ENCODE measurements at places on chromosomes 3 and 15.

- no peak for DNase-seq
Measured at GRCh38 chr15:70262591-70263274, 165.0 kb upstream of the TLE3 start.

DNA sequence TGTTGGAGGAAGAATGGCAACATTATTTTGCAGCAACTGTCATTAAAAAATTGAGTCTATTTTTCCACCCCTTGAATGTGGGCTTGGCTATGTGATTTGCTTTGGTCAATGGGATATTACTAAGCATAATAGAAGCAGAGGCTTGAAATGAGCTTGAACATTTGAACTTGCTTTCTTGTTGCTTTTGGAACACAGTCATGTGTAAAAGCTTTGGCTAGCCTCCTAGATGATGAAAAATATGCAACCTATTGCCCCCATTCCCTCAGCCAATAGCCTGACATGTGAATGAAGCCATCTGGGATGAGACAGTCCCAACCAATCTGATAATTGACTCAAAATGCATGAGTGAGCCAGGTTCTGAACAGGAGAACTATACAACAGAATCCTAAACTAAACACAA is 78.4 kb downstream of the PLSCR2 start:
- DNase-seq = peak; percentile 90

DNA sequence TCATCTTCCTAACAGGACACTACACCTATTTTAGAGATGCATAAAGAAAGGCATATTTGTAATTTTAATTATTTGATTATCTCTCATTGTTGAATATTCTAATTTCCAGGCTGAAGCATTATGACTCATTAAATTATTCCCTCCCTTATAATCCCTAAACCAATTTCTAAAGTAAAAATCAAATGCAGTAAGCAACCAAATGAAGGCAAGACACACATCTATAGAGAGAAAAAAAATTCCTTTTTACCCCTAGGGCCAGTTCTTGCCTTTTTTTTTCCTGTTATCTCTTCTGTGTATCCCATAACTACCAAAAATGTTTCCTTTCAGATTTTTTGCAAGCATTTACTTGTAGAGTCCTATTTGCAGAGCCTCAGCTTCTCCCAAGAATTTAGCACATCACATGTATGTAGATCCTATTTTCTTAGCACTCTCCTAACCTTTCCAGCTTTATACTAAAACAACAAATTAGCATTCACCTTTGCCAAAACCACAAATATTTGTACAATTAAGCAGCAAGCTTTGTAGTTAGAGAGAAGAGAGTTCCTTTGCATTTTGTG is 177.9 kb downstream of the SATB1 start:
- no peak for DNase-seq

DNA sequence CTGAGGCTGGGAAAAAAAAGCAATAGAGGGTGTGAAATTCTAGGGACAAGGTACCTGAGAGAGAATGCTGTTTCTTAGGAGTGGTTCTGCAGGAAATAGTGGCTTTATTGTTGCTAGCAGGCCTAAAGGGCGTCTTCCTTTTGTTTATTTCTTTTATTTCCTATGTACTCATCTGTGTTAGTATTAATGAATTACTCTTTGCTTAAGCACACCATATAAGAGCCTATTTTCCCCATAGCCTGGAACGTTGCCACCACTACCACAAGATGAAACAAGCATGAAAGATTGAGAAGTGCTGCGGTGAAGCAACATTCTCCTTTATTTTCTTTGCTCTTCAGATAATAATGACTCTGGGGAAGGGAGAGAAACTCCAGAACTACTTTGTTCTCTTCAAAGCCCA is 21.3 kb upstream of the GOLIM4 start:
- no peak for DNase-seq

DNA sequence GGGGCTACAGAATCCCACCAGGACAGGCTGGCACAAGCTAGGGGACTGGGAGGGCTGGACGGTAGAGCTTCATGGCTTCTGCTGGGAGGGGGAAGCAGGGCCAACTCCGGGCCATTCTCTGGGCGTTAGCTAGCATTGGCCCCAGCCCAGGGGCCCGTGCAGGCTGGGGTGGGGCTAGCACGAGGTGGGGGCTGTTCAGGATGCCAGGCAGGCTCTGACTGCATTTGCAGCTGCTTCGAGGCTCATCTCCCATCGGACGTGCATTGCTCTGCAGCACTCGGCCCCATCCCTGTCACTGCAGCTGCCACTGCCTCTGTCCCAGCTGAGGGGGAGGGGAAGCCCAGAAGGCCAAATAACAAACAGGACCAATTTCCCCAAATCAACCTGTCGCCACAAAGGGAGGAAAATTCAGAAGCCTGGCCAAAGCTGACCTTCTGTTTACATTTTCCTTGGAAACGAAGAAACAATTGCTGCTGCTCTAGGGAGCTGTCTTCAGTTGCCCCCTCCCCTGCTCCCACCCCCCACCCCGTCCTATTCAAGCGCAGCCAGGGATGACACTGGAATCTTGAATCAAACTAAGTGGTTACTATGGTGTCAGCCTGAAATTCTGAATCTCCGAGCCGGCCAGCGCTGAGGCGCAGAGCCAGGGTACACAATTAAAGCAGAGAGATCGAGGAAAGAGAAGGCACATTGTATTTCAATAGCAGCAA is 138.8 kb upstream of the PRR20G start:
- DNase-seq = no peak

DNA sequence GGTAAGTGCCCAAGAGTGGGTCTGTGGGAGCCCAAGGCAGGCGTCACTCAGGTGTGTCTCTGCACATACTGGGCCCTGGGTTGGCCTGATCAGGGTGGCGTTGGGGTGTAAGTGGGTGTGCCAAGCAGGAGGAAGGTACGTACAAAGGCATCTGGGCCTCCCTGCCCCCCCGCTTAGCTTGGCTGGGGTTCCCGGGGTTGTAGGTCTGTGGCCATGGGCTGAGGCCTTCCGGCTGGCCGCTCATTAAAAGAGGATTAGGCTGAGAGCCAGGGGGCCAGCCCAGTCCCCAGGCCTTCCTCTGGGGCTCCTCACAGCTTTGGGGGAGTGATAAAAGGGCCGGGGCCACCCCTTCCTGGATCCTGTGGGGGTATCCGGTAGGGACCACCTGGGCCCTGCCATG is 13.3 kb downstream of the SEMA3F start:
- no peak for DNase-seq

DNA sequence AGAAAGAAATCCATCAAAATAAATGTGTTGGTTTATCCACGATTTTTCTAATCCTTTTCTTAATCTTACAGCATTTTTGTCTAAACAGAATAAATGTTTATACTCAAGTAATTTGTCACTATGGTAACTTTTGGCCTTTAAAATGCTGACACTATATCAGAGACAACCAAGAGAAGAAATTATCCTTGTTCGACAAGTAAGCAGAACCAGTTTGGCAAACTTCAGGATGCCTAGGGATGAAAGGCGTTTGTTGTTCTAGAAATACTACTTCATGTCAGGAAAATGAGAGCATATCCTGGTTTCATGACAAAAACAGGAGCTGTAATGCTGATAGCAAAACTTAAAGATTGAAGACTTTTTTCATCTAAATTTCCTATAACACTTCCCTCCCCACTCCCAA is 308.0 kb upstream of the ATP11B start:
- DNase-seq = no peak

DNA sequence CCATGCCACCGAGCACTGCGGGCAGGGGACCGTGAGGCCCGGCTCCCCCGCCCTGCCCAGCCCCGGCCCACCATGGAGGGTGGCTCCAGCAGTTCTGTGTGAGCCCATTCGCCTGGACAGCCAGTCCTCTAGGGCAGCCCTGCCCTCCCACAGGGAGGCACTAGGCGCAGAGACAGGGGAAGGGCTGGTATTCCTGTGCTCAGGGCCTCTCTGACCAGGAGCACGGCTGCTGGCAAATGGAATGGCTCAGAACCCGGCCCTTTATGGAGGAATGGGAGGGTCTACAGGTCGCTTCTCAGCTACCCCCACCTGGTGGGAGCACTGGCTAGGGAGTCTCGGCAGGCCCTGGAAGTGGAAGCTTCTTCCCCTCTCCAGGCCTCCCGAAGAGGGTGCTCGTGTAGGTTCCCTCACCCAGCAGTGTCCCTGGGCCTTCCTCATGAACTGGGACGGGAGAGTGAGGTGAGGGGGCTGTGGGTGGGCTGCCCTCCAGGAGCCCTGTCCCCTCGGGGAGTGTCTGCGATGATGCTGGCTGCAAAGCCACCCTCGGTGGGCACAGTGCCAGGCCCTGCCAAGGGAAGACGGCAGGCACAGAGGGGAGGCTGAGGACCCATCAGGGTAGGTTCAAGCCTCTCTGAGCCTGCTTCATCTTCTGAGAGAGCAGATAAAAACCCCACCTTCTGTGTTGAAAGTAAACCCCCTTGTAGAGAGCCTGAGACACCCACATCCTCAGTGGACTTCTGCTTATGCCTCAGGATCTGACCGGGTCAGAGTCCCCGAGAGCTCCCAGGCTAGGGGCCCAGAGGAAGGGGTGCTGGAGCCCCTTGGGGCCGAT is 1.5 kb downstream of the MELTF start:
- DNase-seq = no peak

GRCh38 chr3:71294919-71295318 is 288.6 kb downstream of the FOXP1 start:
- no peak for DNase-seq

- DNase-seq = no peak
Measured at GRCh38 chr15:58179741-58180381, 41.7 kb downstream of the AQP9 start.

DNA sequence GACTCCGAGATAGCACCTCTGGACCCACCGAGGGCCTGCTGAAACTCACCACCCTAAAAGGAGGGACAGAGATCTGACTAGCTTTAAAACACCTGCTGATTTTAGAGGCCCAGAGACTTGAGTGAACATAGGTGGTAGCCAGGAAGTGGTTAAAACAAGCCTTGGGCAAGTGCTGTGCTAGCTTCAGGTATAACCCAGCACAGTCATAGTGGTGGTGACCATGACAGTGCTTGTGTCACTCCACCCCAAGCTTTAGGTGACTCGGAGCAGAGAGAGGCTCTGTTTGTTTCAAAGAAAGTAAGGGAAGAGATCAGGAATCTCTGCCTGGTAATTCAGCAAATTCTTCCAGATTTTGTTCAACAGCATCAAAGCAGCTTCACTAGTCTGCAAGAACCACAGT is 641.1 kb upstream of the BCHE start:
- no peak for DNase-seq

DNA sequence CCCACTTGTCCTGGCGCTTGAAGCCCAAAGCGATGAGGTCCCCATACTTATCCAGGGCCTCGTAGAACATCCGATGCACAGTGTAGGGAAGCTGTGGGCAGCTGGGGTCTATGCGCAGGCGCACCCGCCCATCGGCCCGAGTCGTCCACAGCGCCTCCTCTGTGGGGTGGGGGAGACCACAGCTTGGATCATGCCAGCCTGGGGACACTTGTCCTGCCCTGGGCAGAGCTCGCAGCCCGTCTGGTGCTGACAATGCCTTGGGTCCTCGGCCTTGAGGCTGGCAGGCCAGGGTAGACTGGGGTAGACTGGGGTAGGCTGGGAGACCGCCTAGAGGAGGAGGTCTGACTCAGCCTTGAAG is 39.8 kb downstream of the ACSBG1 start:
- no peak for DNase-seq

- DNase-seq = no peak
Measured at GRCh38 chr3:126996905-126997304, 14.0 kb downstream of the PLXNA1 start.

- DNase-seq = peak; percentile 80
Measured at GRCh38 chr3:32781211-32781968, 36.4 kb upstream of the TRIM71 start.

- no peak for DNase-seq
Measured at GRCh38 chr15:57537072-57537471, 54.6 kb upstream of the MYZAP start.

DNA sequence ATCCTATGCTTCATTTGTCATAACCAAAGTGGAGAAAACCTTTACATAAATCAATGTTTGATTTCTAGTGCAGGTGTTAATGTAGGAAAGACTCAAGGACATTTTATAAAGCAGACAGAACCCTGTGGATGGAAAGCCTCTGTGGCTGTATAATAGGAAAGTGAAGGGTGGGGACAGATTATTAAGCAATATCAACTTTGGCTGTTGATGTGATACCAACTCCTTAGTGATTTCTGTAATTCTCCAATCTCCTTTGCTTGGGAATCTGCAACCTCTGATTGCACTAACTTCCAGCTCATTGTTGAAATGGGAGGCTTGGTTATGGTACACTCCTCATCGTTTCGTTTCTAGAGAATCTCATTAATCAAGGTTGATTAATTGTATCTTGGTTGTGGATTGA is 29.3 kb upstream of the ADGRG7 start:
- no peak for DNase-seq

- DNase-seq = no peak
Measured at GRCh38 chr15:29765234-29765841, 56.9 kb downstream of the TJP1 start.

GRCh38 chr15:64909546-64909945 is 2.2 kb upstream of the ANKDD1A start:
- DNase-seq = no peak

GRCh38 chr15:52056496-52056895 is 37.5 kb downstream of the MAPK6 start:
- DNase-seq = no peak

DNA sequence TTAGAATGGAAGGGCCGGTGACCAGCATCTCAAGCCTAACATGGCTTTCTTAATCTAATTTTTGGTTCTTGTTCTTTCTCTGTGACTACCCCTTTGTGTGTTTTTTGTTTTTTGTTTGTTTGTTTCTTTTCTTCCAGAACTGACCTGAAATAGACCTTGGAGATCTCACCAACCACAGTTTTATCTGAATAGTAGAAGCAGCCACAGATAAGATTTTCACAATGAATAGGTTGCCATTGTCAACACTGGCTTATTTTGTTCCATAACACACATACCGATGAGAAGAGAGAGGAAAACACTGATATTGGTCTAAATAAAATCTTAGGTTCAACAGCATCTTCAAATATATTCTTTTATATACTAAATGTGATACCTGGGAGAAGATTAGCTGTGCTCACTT is 11.5 kb downstream of the ILDR1 start:
- DNase-seq = no peak

DNA sequence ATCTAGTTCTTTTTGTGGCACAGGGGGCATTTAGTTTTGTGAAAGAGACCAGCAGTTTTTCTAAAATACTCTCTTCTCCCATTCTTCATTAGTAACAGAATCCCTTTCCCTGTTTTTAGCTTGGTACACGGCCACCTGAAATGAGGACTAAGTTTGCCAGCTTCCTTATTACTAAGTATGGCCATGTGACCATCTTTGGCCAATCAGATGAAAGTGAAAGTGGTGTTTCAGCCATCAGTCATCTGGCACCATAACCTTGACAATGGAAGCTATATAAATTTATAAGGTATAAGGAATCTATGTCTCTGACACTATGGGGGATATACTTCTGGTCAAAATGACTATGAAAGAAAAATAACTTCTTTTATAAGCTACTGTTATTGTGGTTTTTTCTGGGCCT is 570.4 kb downstream of the AGBL1 start:
- no peak for DNase-seq

DNA sequence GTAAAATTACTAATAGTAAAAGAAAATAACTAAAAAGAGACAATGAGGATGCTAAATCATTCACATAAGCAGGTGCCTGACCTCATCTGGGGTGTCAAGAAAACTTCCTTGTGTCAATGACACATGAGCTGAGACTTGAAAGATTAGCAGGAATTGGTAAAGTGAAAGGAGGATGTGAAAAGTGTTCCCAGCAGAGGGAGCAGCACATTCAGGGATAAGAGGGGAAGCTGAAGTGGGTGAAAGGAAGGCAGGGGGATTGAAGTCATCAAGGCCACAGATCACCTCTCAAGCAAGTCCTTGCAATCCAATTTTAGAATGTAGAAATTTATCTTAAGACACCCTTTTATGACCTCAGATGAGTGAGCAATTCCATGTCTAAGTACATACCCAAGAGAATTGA is 60.2 kb upstream of the ACP3 start:
- DNase-seq = peak; percentile 33

Measured in right lung (tissue), 10 donors.